Activated T-cell treated with anti-CD3 and anti-CD28 coated beads, Interleukin-2, amount 50 U/mL, for 72 hours (primary cell): ENCODE measurements at places on chromosomes 12 and 14.

- no peak for DNase-seq
- no peak overlapping the region for H3K27ac ChIP-seq
- H3K36me3 ChIP-seq: no peaks in the 10 kb centered on the region
- peaks cover 20% of the 10 kb centered on the region for H3K27me3 ChIP-seq
- H3K4me3 ChIP-seq: no peak overlapping the region
These were observed 62.5 kb upstream of the FAR2 start for GRCh38 chr12:29086325-29087271.

GRCh38 chr14:101328412-101329028 lies 232.8 kb upstream of the DIO3 start:
- no peak overlapping the region for H3K4me3 ChIP-seq
- H3K4me1 ChIP-seq: no peaks in the 10 kb centered on the region
- H3K27ac ChIP-seq: no peak overlapping the region
- DNase-seq: no peak
- no peaks in the 10 kb centered on the region for H3K27me3 ChIP-seq

GRCh38 chr14:94676495-94677185 lies 64.4 kb downstream of the SERPINA3 start:
- peaks cover 10% of the 10 kb centered on the region for H3K27me3 ChIP-seq
- H3K4me3 ChIP-seq: no peak overlapping the region
- no peaks in the 10 kb centered on the region for H3K36me3 ChIP-seq
- H3K27ac ChIP-seq: no peak overlapping the region
- H3K4me1 ChIP-seq: no peaks in the 10 kb centered on the region

- no peak overlapping the region for H3K27ac ChIP-seq
- peaks cover 5% of the 10 kb centered on the region for H3K4me1 ChIP-seq
- no peak for DNase-seq
- no peak overlapping the region for H3K4me3 ChIP-seq
- peaks cover 22% of the 10 kb centered on the region for H3K36me3 ChIP-seq
These were observed 14.6 kb downstream of the PCNX4 start for GRCh38 chr14:60106339-60106738.

DNA sequence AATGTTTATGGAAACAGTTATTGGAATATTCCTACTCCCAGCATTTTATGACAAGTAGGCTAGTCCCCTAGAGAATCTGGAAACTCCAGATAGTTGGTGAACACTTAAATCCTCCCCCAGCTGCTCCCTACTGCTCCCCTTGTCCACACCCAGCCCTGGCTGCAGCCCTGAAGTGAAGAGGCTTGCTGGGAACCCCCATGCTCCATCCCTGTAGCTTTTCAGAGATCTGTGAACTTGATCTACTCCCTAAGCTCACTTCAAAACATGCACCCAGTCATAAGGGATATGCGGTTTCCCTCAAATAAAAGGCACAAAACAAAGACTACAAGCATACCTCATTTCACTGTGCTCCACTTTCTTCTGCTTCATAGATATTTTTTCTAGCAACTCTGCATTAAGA lies 33.2 kb downstream of the EGLN3 start:
- no peaks in the 10 kb centered on the region for H3K27me3 ChIP-seq
- DNase-seq: no peak
- no peak overlapping the region for H3K27ac ChIP-seq
- H3K4me3 ChIP-seq: no peak overlapping the region
- H3K36me3 ChIP-seq: no peaks in the 10 kb centered on the region

DNA sequence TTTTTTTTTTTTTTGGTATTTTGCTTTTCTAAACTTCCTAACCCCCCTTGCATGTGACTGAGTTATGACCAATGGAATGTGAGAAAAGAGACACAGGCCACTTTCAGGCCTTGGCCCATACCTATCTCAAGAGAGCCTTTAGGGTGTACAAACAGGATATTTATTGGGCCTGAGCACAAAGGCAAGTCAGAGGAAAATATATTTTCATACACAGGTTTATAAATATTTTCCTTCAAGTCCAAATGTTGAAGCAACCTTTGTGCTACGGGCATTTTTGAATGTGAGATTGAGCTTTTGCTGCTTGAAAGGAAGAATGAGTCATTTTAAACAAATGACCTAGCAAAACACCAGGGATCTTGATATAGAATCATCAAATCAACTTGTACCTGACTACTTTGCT lies 228.6 kb upstream of the E2F7 start:
- H3K4me1 ChIP-seq: no peaks in the 10 kb centered on the region
- H3K36me3 ChIP-seq: no peaks in the 10 kb centered on the region
- DNase-seq: no peak
- H3K4me3 ChIP-seq: no peak overlapping the region

- H3K27ac ChIP-seq: no peak overlapping the region
- peaks cover 84% of the 10 kb centered on the region for H3K4me1 ChIP-seq
- H3K27me3 ChIP-seq: no peaks in the 10 kb centered on the region
- DNase-seq: peak; percentile 53
- H3K4me3 ChIP-seq: no peak overlapping the region
These were observed 126.1 kb upstream of the FUT8 start for GRCh38 chr14:65286443-65286842.

DNA sequence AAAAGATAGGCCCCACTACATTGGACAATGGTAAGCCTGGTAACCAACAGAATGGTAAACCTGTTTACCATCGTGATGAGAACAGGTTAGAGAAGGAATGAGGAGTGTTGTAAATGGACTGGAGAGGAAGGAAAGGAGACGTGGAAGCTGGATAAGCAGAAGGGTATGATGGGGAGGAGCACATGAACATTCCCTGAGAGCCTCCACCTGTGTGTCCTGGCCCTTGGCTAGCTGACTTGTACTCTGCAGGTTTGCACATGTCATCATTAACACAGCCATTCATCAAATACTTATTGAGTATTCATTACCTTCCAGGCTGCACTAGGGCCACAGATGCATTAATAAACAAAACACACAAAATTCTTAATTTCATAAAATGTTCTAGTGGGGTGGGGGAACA lies 4.3 kb upstream of the IL26 start:
- H3K4me1 ChIP-seq: peaks cover 25% of the 10 kb centered on the region
- no peaks in the 10 kb centered on the region for H3K36me3 ChIP-seq
- DNase-seq: no peak
- H3K27me3 ChIP-seq: peaks cover 29% of the 10 kb centered on the region

- H3K27ac ChIP-seq: no peak overlapping the region
- no peaks in the 10 kb centered on the region for H3K27me3 ChIP-seq
- H3K4me1 ChIP-seq: peaks cover 14% of the 10 kb centered on the region
- no peak overlapping the region for H3K4me3 ChIP-seq
These were observed 53.3 kb upstream of the STK38L start for GRCh38 chr12:27190761-27191160.

DNA sequence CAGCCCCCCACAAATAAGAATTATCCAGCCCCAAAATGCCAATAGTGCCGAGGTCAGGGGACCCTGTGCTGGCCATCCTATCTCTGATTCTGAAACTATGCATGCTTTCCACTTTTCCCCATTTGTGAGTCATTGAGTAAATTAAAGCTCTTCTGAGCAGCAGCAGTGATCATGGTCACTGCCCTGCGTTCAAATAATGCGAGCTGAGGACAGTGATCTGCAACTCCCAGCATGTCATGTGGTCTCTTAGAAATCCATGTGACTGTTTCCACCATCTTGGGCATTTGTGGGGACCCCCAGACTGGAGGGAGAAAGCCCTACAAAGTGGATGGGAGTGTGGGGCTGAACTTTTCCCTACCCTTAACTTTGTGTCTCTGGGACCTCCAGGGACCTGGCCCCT lies 53.8 kb downstream of the C14orf132 start:
- no peak for DNase-seq
- H3K4me3 ChIP-seq: no peak overlapping the region
- no peak overlapping the region for H3K27ac ChIP-seq
- no peaks in the 10 kb centered on the region for H3K4me1 ChIP-seq
- H3K27me3 ChIP-seq: no peaks in the 10 kb centered on the region

- no peak overlapping the region for H3K27ac ChIP-seq
- no peak for DNase-seq
- H3K36me3 ChIP-seq: peaks cover 5% of the 10 kb centered on the region
- H3K4me3 ChIP-seq: no peak overlapping the region
- H3K27me3 ChIP-seq: no peaks in the 10 kb centered on the region
These were observed 14.4 kb downstream of the TNFRSF1A start for GRCh38 chr12:6327229-6328041.

DNA sequence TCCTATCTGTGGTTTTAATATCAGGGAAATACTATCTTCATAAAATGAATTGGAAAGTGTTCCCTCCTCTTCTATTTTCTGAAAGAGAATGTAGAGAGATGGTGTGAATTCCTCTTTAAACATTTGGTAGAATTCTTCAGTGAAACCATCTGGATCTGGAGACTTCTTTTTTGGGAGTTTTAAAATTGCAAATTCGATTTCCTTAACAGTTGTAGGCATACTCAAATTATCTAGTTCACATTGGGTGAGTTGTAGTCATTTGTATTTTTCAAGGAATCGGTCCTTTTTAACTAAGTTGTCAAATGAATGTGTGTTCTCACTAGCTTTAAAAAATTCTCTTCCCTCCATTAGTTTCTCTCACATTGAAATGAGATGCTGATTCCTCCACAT lies 75.4 kb upstream of the CHST11 start:
- peaks cover 17% of the 10 kb centered on the region for H3K4me1 ChIP-seq
- no peak for DNase-seq
- peaks cover 13% of the 10 kb centered on the region for H3K27me3 ChIP-seq
- peak overlapping the region; percentile 29 for H3K27ac ChIP-seq

DNA sequence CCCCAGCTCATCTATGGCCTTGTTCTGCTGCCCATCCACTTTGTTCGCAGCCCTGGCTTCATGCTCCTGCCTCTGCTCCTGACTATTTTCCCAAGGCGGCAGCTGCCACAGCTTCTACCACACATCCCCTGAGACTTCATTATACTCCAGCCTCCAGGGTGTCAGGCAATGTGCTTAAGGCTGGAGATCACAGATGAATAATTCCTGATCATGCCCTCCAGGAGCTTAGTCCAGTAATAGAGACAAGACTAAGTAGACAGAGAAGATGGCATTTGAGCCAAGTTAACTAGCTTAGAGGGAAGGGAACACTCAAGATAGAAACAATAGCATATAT lies 7.1 kb downstream of the TAPBPL start:
- peaks cover 91% of the 10 kb centered on the region for H3K4me1 ChIP-seq
- H3K27ac ChIP-seq: peak overlapping the region; percentile 45
- no peak for DNase-seq
- no peak overlapping the region for H3K4me3 ChIP-seq

GRCh38 chr12:75852143-75852542 lies 179.4 kb downstream of the PHLDA1 start:
- H3K4me1 ChIP-seq: no peaks in the 10 kb centered on the region
- no peaks in the 10 kb centered on the region for H3K36me3 ChIP-seq
- peaks cover 48% of the 10 kb centered on the region for H3K27me3 ChIP-seq
- H3K27ac ChIP-seq: no peak overlapping the region

DNA sequence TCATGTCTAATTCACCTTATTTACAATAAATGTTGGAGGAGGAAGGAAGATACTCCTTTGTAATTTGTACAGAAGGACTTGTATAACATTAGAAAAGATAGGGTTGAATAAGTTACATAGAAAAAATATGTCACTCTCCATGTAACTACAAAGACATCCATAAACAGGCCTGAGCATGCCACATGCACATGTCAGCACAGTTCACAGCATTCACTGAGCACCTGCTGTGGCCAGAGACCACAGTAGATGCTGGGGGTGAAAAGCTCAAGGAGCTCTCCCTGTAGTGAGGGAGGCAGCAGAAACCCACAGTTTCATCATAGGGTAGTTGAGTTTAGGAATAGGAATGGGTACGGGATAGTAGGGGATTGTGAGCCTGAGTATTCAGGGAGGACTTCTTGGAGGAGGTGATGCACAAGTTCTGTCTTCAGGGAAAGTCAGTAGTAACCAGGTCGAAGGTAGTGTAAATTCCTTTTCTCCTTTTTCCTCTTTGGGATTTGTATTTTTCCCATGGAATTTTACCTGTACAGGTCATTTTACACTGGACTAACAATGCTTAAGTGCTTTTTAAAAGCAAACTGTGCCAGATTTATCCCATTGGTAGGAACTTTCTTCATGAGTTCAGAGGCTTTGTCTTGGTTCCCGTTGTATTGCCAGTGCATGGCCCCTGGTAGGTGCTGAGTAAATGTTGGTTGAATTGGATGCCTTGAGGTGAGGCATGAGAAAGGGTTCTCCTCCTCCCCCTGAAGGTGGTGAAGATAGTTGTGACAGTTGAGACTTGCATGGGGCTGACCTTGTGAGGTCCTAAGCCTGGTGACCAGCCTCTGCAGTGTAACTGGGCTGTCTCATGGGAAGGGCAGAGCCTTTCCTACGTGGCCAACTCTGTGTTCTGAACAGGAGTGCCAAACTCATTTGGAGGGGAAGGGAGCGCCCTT lies 20.2 kb downstream of the PRKCH start:
- H3K27ac ChIP-seq: peak overlapping the region; percentile 99
- H3K36me3 ChIP-seq: peaks cover 8% of the 10 kb centered on the region
- DNase-seq: no peak
- H3K4me1 ChIP-seq: peaks cover 99% of the 10 kb centered on the region
- peak overlapping the region; percentile 84 for H3K4me3 ChIP-seq
- H3K27me3 ChIP-seq: no peaks in the 10 kb centered on the region

DNA sequence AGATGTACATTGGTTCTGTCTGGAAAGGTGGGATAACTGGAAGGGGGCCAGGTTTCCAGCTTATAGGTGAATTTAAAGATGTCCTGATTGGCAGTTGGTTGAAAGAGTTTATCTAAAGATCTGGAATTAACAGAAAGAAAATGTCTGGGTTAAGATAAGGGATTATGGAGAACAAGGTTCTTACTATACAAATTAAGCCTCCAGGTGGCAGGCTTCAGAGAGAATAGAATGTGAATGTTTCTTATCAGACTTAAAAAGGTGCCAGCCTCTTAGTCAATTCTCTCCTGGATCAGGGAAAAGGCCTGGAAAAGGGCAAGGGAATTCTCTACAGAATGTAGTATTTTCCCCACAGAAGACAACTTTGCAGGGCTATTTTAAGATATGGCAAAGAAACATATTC lies 53.1 kb downstream of the CNTN1 start:
- H3K36me3 ChIP-seq: no peaks in the 10 kb centered on the region
- H3K27me3 ChIP-seq: no peaks in the 10 kb centered on the region
- no peak overlapping the region for H3K4me3 ChIP-seq
- DNase-seq: no peak
- H3K4me1 ChIP-seq: no peaks in the 10 kb centered on the region
- H3K27ac ChIP-seq: no peak overlapping the region

GRCh38 chr14:27243365-27243764 lies 645.5 kb upstream of the NOVA1 start:
- no peak for DNase-seq
- H3K4me3 ChIP-seq: no peak overlapping the region
- H3K27ac ChIP-seq: no peak overlapping the region

GRCh38 chr12:120439646-120440247 lies 1.8 kb downstream of the COX6A1 start:
- H3K27me3 ChIP-seq: no peaks in the 10 kb centered on the region
- DNase-seq: peak; percentile 79
- H3K36me3 ChIP-seq: peaks cover 11% of the 10 kb centered on the region
- no peak overlapping the region for H3K27ac ChIP-seq
- H3K4me3 ChIP-seq: peak overlapping the region; percentile 72

- H3K4me1 ChIP-seq: no peaks in the 10 kb centered on the region
- H3K4me3 ChIP-seq: no peak overlapping the region
- H3K27ac ChIP-seq: no peak overlapping the region
- H3K36me3 ChIP-seq: peaks cover 4% of the 10 kb centered on the region
- H3K27me3 ChIP-seq: no peaks in the 10 kb centered on the region
These were observed 223.1 kb downstream of the ANO6 start for GRCh38 chr12:45439039-45439438.
